Putamen (tissue), 1 donor: ENCODE measurements at places on chromosomes 7 and 10.

- no peak for DNase-seq
Observed at GRCh38 chr10:33569702-33570101, 235.2 kb upstream of the NRP1 start.

- DNase-seq: no peak
Observed at GRCh38 chr7:157813053-157813452, 476.2 kb downstream of the DNAJB6 start.

DNA sequence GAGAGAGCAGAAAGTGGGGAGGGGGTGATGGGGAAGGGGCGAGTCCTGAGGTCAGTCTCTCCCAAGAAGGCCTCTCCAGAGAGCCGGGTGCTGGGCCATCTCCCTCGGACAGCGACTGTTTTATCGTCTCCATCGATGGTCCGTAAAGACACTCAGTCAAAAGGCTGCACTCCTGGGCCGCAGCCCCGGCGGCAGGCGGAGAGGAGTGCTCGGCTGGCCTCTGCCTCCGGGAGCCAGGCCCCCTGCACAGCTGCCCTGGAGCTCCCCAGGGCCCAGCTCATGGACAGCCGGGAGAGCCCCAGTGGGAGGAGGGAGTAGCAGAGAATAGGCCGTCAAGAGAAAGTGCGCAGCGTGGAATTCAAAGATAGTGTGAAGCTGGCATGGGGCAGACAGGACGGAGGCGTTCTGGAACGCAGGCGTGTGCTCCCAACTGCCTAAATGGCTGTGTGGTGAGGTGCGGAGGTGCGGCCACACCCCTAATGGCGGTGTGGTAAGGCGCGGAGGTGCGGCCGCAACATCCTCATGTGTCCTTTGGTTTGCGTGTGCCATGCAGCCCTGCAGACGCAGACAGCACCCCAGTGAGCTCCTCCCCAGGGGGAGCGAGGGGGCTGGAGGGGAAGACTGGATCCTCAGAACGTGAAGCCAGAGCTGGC is 477.5 kb upstream of the FOXK1 start:
- no peak for DNase-seq

DNA sequence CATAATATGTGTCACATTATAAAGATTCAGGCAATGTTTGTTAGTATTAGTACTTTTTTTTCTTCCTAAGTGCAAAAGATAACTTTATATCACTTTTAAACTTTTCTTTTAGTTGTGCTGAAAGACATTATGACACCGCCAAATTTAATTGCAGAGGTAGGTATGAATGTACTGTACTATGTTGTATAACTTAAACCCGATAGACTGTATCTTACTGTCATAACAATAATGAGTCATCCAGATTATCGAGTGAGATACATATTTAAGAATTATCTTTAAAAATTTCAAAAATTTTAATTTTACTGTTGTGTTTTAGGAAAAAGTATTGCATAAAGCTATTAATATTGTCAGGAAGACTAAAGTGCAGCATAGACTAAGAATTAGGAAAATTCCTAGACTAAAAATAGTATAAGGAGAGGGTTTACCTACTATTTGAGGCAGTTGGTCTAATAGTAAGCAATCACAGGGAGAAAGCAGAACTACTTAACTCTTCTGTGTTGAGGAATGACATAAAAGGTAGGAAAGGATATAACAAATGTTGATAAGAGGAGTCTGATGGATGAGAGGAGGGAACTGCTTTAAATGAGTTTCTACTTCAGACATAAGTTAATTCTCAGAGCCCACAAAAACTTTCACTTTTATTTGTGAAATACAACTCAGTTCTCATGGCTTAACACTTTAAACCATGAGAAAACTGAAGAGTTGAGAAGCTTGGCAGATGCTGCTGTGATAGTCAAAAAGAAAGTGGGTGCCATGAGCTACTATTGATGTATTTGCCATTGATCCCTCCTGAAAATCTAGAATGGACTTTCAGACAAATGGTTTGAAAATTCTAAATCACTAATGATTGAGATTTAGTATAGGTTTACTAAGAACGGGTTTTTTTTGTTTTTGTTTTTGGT is 67.8 kb downstream of the PTEN start:
- DNase-seq: no peak

GRCh38 chr7:116696707-116697106 is 24.7 kb downstream of the MET start:
- DNase-seq: no peak

DNA sequence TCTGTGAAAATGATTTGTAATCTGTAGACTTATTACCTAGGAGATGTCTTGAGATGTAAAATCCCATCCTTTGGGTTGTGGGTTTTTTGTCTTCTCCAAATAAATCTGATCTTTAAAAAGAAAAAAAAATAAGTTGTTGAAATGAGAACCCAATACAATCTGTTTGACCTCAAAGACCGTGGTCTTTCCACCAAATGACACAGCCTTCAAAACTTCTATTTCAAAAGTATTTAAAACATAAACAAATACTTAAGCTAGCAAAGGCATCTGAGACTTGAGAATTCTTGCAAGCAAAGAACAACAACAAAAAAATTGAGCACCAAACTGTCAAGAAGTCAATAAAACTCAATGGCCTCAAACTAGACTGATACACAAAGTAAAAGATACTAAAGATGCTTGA is 67.9 kb upstream of the HECW1 start:
- DNase-seq: no peak

DNA sequence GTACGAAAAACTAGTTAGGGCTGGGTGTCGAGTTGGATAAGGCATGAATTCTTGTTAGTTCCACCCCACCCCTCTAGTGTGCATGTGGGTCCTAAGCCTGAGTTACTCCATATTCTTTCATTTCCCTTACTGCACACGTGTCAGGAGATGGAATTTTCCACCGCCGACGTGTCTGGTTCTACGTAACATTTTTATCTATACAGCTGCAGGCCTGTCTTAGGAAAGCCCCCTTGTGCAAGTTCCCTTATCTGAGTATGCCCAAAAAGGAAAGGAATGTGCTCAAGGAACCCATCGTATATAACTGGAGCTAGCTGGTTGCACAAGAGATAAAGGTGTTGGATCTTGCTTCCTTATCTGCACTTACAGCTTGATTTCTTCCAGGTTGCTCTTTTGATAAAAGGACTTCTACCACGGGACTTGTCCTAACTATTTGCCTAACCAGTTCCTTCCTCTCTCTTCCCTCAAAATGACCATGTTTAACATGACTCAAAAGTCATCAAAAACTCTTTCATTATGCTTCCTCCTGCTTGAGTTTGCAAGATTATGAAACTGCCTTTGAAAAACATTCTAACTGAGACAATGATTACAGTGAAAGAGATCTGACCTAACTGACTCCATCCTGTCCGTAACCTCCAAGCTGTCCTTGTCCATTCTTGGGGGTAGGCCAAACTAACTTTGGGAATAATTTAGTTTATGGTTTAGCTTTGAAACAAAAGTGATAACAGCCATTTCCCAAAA is 181.4 kb downstream of the AKR1D1 start:
- no peak for DNase-seq

DNA sequence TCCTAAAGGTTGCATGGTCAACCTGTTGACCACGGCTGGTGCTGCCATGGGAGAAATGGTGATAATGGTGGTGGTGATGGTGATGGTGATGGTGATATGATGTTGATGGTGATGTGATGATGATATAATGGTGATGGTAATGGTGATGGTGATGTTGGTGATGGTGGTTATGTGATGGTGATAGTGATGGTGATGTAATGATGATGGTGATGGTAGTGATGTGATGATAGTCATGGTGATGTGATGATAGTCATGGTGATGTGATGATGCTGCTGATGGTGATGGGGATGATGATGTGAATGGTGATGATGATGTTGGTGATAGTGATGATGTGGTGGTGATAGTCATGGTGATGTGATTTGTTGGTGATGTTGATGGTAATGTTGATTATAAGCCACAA is 23.9 kb downstream of the POU6F2 start:
- DNase-seq: no peak

- no peak for DNase-seq
Observed at GRCh38 chr7:95011995-95012394, 104.6 kb downstream of the PPP1R9A start.

- no peak for DNase-seq
Observed at GRCh38 chr10:103451091-103451813, 918 bp downstream of the CALHM2 start.
